CD4-positive, alpha-beta T cell (primary cell): ENCODE measurements at places on chromosomes 5 and 9. TPM values are rescaled to one million over a fixed set of nuclear protein-coding genes. Genes with fewer than 3 reads are reported as not detected.

DNA sequence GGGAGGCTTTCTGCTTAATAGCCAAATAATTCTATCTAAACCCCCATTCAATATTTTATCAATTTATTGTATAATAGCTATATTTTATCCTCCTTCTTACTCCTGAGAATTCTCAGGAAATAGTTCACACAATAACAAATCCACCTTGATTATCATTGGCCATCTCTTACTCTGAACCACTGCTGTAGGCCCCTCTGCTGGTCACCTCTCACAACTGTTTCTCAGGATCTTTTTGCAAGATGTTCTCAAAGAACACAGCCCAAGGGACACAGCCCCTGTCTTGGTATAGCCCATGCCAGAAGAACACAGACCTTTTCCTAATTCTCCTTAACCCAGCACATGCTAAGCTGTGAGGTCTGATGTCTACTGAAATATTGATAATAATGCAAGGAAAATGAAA lies 74.9 kb upstream of the HTR4 start:
- no peaks in the 10 kb centered on the region for H3K36me3 ChIP-seq
- no peaks in the 10 kb centered on the region for H3K4me1 ChIP-seq
- H3K27ac ChIP-seq: no peak overlapping the region

GRCh38 chr9:109455391-109455790 lies 42.7 kb downstream of the PTPN3 start:
- no peaks in the 10 kb centered on the region for H3K36me3 ChIP-seq
- H3K27ac ChIP-seq: no peak overlapping the region
- H3K4me1 ChIP-seq: no peaks in the 10 kb centered on the region
- DNase-seq: no peak
- H3K27me3 ChIP-seq: no peaks in the 10 kb centered on the region

DNA sequence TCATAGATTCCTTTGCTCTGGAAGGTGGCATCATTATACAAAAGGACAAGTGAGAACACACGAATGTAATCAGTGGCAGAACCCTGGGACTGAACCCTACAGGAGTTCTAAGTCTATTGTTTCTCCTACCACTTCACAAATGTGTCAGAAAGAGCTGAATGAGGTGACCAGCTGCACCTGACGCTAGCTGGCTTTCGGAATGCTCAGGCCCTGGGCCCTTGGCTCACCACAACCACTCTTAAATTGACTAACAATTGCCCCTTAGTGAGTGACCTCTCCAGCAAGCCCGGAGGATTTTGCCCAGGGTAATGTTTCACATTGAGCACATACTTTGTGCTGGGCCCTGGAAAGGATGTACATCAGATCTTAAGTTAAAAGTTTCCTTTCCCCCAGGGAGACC lies 41.2 kb upstream of the ABCA1 start:
- H3K36me3 ChIP-seq: no peaks in the 10 kb centered on the region
- no peaks in the 10 kb centered on the region for H3K27me3 ChIP-seq
- no peak for DNase-seq
- peaks cover 14% of the 10 kb centered on the region for H3K4me1 ChIP-seq

DNA sequence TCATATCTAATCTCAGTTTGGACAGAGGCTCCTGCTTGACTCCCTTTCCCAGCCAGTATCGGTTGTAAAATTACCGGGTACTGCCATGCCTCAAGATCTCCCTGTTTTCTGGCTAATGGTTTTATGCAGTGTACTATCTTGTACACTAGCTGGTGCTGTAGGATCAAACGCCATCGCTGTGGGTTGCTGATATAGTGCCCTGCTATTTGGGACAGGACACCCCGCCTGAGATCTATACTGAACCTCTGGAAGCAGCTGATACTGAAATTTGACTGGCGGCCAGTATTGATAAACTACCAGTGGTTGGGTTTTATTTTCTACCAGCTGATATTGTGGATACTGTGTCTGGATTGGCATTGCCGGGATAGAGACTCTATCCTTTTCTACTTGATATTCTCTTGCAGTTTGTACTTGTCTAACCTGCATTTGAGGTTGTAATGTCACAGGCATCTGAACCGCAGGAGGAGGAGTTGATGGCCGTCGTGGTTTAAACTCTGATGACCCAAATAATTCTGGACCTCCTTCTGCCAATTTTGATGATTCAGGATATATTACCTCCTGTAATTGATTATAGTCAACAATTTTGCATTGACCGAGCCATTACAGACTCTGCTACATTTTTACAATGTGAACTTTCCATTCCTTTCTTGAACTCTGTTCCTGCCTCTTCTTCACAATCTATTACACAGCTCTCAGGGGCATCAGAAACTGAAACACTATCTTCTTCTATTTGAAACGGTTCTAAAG lies 112.5 kb upstream of the LARP1 start:
- H3K27me3 ChIP-seq: peaks cover 13% of the 10 kb centered on the region
- H3K36me3 ChIP-seq: no peaks in the 10 kb centered on the region
- DNase-seq: no peak
- H3K4me1 ChIP-seq: peaks cover 11% of the 10 kb centered on the region
- H3K27ac ChIP-seq: no peak overlapping the region
- H3K4me3 ChIP-seq: no peak overlapping the region

GRCh38 chr5:97266576-97266975 lies 83.5 kb upstream of the RIOK2 start:
- H3K27ac ChIP-seq: no peak overlapping the region
- H3K36me3 ChIP-seq: no peaks in the 10 kb centered on the region
- DNase-seq: no peak
- no peak overlapping the region for H3K4me3 ChIP-seq
- no peaks in the 10 kb centered on the region for H3K27me3 ChIP-seq

DNA sequence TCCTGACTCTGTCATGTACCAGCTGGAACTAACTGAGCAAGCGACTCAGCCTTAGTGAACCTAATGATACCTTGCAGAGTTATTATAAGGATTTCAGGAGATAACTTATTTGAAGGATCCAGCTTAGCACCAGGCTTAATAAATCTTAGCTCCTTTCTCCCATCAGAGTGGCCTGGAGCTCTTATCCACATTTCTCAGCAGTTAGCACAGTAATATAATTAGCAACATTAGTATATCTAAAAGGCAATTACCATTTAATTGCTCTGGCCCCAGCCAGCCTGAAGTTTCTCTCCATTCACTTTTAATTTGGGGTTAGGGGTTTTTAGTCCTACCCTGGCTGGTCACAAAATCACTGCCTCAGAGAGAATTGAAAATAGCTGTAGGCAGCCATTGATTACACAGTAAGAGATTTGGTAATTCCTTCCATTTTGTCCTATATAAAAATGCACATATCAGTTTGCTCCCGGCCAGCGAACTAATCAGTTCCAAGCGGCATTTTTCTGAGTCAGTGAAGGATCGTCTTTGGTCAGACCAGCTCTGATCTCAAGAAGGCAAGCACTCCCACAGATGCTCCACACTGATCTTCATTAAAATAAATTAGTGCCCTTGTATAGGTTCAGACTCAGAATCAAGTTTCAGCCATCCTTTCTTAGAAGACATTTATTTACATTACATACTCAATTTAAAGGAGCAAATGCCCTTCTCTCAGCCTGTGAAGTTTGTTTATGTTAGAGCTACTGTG lies 56.6 kb downstream of the SNCAIP start:
- no peaks in the 10 kb centered on the region for H3K27me3 ChIP-seq
- no peak for DNase-seq
- H3K4me3 ChIP-seq: no peak overlapping the region
- H3K4me1 ChIP-seq: no peaks in the 10 kb centered on the region
- H3K36me3 ChIP-seq: no peaks in the 10 kb centered on the region

GRCh38 chr5:123283031-123283430 lies 140.2 kb downstream of the CEP120 start:
- no peak overlapping the region for H3K4me3 ChIP-seq
- no peak overlapping the region for H3K27ac ChIP-seq

GRCh38 chr5:135243556-135244285 lies 155.3 kb downstream of the MACROH2A1 start:
- H3K36me3 ChIP-seq: no peaks in the 10 kb centered on the region
- no peak for DNase-seq
- H3K4me1 ChIP-seq: no peaks in the 10 kb centered on the region

- H3K4me3 ChIP-seq: no peak overlapping the region
- H3K27me3 ChIP-seq: no peaks in the 10 kb centered on the region
- no peak overlapping the region for H3K27ac ChIP-seq
- H3K4me1 ChIP-seq: no peaks in the 10 kb centered on the region
- DNase-seq: no peak
- H3K36me3 ChIP-seq: no peaks in the 10 kb centered on the region
Observed at GRCh38 chr5:23626961-23627360, 119.6 kb downstream of the PRDM9 start.

DNA sequence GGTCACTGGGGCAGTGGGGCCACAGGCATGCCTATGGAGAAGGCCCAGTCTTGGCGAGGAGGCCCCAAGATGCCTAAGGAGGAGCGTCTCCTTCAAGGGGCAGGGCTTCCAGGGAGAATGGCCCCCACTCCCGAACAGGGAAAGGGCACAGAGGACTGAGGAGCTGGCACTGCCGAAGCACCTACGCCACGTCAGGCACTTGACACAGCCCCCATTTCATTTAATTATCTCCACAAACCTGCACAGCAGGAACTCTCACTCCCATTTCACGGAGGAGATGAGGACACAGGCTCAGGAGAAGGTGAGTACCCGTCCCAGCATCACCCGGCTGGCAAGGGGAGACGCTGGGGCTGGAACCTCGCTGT lies 26.0 kb downstream of the EGR1 start:
- H3K27ac ChIP-seq: no peak overlapping the region
- no peaks in the 10 kb centered on the region for H3K36me3 ChIP-seq
- peaks cover 24% of the 10 kb centered on the region for H3K4me1 ChIP-seq
- no peak for DNase-seq

DNA sequence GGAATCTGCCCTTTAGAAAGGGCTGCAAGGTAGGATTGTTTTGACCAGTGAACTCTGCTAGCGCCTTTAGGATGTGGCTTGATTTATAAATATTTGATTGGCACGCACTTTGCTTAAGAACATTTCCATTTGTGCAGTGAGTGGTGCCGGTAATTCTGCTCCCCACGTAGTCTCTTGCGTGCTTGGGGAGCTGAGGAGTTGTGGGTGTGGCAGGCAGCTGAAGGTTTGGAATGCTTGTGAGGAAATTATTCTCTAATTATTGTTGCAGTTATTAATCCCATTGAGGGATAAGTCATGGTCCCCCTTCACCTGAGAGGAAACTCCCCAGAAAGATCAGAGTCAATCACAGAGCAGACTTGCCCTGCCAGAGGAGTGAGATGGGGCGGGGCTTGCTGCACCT lies 76.7 kb downstream of the FGF1 start:
- H3K4me1 ChIP-seq: no peaks in the 10 kb centered on the region
- no peak for DNase-seq
- H3K27me3 ChIP-seq: no peaks in the 10 kb centered on the region

DNA sequence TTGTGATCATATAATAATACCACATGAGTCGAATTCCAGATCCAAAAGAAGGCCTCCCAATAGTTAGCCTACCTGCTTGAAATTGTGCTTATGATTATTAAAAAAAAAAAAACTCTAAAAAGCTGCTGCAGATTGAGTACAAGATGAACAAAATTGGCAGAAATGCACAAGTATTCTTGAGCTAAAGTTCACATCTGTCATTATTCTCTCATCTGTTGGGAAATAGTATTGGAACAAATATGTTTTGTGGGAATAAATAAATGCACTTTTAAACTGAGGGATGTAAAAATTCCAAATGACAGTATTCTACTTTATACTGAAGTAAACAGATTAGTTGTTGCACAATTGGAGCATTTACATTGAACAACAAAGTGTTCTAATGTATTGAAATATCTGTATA lies 15.7 kb downstream of the DAB2 start:
- H3K27ac ChIP-seq: no peak overlapping the region
- H3K4me1 ChIP-seq: no peaks in the 10 kb centered on the region
- H3K27me3 ChIP-seq: peaks cover 5% of the 10 kb centered on the region
- no peak for DNase-seq
- H3K4me3 ChIP-seq: no peak overlapping the region

DNA sequence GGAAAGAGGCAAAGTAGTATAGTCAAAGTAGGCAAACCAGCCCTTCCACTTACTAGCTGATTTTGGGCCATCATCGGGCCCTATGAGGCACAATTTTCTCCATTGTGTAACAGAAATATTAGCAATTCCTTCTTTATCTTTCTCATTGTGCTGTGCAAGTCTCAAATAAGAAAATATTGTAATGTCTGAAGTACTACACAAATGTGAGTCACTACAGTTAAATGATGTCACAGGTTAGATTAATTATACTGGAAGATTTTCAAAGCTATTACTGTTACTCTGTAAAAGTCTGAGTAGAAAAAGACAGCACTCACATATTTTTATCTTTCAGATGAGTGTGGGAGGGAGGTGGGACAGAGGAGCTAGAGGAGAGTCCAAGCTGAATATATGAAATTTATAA lies 12.4 kb upstream of the TMC1 start:
- H3K4me3 ChIP-seq: no peak overlapping the region
- H3K27ac ChIP-seq: no peak overlapping the region
- no peaks in the 10 kb centered on the region for H3K36me3 ChIP-seq
- no peaks in the 10 kb centered on the region for H3K27me3 ChIP-seq

DNA sequence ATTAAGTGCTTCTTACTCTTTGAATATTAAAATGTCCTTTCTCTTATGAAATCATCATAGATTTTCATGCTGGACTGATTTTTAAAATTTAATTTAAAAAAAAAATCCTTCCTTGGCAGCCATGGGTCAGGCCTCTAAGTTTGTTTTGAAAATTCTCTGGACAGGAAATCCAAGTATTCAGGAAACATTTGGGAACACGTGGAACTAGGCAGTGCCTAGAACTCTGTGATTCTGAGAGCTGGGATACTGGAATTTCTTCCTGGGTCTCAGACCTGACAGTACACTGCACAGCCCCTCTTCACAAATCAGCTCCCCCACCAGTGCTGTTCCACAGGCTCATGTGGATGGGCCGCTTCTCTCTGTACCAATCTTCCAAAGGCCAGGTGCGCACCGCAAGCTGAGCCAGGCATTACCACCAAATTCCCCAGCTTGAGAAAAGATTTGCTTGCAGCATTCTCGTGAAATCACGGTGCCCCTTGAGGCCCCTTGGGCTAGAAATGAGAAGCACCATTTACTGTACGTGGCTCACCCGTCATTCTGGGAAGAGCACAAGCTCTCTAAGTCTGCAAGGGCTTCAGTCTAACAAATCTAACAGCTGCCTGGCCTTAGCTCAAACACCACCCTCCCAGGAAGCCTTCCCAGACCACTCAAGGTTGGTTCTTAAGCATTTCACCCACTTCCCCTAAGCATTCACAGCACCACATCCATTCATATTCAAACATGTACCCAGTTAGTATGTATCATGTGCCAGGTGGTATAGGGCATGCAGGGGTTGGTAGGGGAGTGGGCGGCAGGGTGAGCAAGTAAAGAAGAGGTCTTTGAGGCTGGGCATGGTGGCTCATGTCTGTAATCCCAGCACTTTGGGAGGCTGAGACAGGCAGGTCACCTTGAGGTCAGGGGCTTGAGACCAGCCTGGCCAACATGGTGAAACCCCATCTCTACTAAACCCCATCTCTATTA lies 26.5 kb downstream of the B4GALT1 start:
- no peak for DNase-seq
- H3K4me3 ChIP-seq: no peak overlapping the region
- H3K4me1 ChIP-seq: peaks cover 97% of the 10 kb centered on the region
- peak overlapping the region; percentile 15 for H3K27ac ChIP-seq
- H3K36me3 ChIP-seq: no peaks in the 10 kb centered on the region
- no peaks in the 10 kb centered on the region for H3K27me3 ChIP-seq

The UGT3A2 gene
- total RNA-seq: not detected

The SLC6A7 gene
- total RNA-seq: not detected

The HRH2 gene
- total RNA-seq: 2.9 TPM

The TAS2R1 gene
- total RNA-seq: not detected

The PCA3 gene
- not detected for total RNA-seq

The MAP1B gene
- 0.06 TPM for total RNA-seq

The SOHLH1 gene
- not detected for total RNA-seq
